ENCODE measurements at places on chromosomes 4 and X.

DNA sequence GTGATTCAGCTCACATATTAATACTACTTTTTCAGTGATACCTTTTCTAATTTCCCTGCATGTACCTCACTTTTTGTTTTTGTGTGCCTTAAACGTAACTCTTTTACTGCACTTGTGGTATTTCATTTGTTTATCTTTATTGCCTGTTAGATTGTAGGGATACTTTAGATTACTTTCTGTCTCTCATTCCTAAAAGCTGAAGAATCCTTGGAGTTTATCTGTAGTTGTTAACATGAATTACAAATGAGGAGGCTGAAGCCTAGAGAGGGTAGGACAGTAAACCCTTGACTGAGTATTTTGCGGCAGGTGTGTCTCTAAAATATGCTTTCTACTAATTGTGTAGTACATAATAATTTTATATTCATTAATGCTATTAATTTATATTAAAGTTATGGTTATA, 34.9 kb downstream of the BMP2K start:
- no peak for DNase-seq

GRCh38 chr4:74588350-74588749, 143.4 kb downstream of the AREG start:
- no peak for DNase-seq

DNA sequence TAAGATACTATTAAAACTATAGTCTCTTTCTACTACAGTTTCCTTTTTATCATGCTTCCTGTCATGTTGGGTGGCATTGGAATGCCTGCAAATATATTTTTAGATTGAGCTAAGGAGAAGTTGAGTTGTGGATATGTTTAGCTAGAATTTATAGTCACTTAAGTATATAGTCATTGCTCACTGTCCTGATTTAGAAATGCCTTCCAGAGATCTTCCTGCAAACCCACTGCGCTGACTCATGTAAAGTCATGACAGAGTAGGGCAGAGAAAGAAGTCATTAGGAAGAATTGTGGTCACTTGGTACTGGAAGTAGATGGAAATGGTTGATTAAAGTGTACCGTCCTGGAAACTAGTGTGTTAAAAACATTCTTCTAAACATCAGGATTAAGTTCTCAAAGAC, 490.3 kb upstream of the PABPC4L start:
- no peak for DNase-seq

- no peak for DNase-seq
Observed at GRCh38 chr4:168917138-168917779, 92.8 kb downstream of the CBR4 start.

DNA sequence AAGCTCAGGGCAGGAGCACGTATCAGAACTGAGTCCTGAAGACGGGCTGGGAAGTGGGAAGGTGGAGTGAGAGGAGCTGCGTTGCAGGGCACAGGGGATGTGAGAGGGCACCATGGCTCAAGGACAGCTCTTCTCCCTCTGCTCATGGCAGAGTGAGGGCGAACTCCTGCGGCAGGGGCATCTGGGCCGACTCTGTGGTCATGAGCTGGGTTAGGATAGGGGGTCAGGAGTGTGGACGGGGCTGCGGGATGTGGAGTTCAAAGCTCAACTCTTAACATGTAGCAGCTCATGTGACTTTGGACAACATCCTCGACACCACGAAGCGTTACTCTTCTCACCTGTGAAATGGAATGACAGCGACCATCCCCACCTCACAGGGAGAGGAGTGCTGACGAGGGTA, 19.4 kb upstream of the SORCS2 start:
- no peak for DNase-seq

DNA sequence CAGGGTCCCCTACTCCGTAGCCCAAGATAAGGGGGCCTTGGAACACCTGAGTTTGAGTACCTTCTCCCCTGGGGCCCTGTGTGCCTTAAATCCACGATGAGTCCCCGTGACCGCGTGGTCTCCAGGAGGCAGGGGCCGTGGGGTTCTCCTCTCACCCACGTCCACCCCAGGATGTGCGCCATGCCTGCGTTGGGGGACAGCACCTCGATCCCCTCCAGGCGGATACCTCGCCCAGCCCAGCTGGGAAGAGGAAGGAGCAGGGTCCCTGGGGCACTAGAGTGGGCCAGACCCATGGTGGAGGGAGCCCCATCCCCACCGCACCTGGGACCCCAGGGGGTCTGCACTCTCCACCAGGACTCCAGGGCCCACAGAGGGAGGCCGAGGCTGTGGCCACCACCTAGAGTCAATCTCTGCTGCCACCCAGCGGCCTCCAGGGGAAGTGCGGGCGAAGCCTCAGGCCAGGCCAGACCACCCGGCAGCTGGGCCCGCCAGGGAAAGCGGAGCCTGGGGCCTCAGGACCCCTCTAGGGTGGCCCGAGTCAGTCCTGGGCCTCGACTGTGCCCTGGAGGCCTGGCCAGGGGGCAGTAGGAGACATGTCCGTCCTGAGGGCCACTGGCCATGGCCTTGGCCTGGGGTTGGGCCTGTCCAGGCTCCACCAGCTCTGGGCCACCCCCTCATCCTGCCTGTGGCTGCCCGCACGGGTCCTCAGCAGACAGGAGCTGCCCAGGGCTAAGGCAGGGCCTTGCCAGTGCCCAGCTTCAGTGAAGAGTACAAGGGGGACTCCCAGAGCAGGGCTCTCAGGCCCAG, 55.0 kb downstream of the FAM53A start:
- DNase-seq: peak; percentile 69

GRCh38 chr4:10285028-10285427, 168.4 kb upstream of the WDR1 start:
- DNase-seq: no peak

DNA sequence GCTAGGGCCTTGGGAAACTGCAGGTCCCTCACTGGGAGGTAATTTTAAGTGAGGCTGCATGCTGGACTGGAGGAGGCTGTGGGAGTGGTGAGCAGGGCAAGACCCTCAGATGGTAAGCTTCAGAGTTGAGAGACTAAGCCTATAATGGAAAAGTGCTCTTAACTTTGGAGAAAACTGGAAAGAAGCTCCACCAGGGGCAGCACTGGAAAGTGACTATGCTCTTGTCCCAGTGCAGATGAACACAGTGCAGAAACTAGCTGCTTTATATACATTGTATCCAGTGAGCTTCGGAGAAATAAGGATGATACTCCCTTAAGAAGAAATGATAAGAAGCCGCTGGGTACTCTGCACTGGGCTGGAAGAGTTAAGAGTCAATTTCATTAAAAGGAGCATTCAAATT, 3.2 kb upstream of the MAGEB2 start:
- DNase-seq: no peak

DNA sequence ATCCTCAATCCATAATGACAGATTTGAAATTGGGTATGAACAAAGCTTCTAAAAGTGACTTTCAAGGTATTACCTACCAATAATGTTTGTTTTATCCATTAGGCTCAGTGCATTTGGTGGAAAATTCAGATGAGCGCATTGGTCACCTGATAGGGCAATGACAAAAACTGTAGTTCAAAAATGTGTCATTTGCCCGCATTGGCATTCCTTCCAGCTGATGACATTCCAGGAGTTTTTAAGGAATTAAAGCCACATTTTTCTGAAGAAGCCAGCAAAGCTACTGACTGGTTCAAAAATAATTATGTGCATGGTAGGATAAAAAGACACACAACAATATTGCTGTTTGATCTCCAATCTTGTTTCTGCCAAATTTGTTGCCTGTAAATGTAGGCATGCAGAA, 473.4 kb upstream of the CPEB2 start:
- DNase-seq: no peak

GRCh38 chrX:716136-716535, 85.5 kb downstream of the SHOX start:
- no peak for DNase-seq

- peak; percentile 1 for DNase-seq
Observed at GRCh38 chr4:3879681-3880614, 113.8 kb downstream of the ADRA2C start.

DNA sequence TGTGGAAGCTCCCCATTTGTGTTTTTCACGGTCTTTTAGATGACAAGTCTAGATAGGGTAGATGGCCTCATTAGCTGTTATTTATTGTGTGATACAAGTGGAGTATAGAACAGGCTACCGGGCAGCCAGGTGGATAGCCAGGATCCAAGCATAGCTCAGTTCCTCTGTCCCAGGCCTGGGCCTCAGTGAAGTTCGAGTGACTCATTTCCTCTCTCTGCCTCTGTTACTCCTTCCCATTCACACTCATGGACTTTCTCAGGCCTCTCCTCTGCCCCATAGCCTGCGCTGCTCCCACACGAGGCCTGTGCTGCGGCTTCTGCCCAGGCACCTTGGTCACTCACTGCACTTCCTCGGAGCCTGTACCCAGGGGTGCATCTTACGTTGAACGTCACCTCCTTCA, 54.5 kb downstream of the TENM3 start:
- DNase-seq: no peak

DNA sequence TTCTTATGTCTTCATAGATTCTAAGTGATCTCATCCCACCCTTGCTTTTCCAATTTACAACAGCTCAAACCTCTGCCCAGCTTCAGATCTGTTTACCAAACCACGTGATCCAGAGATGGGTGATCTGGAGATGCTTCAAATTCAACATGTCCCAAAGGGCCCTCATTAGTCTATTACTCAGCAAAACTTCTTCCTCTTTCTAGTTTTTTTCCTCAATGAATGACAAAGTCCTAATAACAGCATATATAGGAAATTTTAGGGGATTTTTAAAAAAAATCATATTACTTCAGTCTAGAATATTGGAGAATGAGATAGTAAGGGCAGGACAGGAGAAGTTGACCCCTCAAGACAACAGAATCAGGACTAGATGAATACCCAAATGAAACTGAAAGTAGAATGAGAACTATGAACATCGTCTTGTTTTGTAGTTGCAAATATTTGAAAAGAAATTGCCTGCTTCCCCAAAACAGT, 127.1 kb downstream of the CFAP299 start:
- DNase-seq: no peak

- no peak for DNase-seq
Observed at GRCh38 chrX:6307156-6307555, 78.5 kb upstream of the NLGN4X start.

DNA sequence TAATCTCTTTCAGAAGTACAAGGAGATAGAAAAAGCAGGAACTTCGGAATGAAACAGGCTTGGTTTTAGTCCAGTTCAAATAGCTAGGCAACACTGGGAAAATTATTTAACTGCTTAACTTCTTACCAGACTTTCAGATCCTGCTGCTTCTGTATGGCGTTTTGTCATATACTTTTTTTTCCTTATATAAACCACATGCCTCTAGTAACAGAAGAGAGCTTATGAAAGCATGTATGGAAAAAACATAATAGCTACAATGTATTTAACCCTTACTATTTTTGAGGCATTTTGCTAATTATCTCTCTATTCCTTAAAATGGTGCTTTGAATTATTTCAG, 439.6 kb downstream of the INPP4B start:
- DNase-seq: no peak

- DNase-seq: no peak
Observed at GRCh38 chr4:81404294-81404693, 67.4 kb downstream of the RASGEF1B start.

DNA sequence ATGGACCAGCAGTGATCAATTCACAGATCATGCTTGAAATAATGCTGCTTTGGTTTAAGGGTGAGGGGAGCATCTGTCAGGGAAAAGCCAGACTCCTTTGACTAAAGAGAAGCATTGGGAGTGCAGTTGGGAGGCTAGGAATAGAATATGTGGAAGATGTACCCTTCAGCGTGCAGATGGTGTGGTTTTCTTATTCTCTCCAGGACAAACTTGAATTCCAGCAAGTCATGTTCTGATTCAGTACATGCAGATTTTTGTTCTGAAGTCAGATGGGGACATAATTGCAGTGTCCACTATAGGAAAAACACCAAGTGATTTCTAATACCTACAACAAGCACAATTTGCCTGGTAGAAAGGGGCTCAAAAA, 99.0 kb upstream of the LIMCH1 start:
- no peak for DNase-seq

DNA sequence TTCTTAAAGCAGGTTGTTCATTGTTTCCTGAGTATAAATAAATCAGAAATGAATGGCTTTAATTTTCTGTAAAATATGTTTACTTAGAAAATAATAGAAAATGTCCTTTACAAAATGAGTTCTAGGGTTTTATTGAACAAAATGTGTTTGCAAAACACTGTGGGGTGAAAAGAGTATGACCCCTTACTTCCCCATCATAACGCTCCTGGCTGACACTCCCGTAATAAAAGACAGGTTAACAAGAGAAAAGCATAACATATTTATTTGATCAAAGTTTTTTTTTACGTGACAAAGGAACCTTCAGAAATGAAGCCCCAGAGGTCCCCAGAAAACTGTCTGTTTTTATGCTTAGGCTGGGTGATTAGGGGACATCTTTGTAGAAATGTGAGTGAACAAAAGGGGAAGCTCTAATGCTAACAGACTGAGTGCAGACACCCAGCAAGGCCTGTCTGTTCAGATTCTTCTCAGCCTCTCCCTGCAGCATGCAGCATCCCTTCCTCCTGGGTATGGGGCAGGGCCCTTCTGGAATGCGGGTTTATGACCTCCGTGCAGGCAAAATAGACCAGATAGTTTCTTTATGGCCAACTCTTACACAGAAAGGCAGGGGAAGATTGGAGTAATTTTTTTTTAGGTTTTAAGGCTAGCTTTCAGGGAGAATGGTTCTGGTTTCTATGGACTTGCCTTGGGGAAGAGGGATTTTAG, 26.1 kb downstream of the ZFP42 start:
- no peak for DNase-seq

GRCh38 chrX:65900850-65901844, 138.7 kb downstream of the VSIG4 start:
- DNase-seq: no peak

- no peak for DNase-seq
Observed at GRCh38 chr4:8774071-8774470, 97.6 kb downstream of the HMX1 start.
